ENCODE measurements at places on chromosomes 12 and 14. TPM values are rescaled to one million over a fixed set of nuclear protein-coding genes. Genes with fewer than 3 reads are reported as not detected.

OR4K15 gene
- not detected for total RNA-seq

SLC4A8 gene
- total RNA-seq = 5.1 TPM

ING4 gene
- total RNA-seq = 45.4 TPM

DNAI7 gene
- 0.23 TPM for total RNA-seq

CLEC4C gene
- total RNA-seq = not detected

KRT3 gene
- total RNA-seq = not detected

BDKRB2 gene
- total RNA-seq = 0.11 TPM

TAS2R7 gene
- total RNA-seq = not detected

PRICKLE1 gene
- total RNA-seq = 21.6 TPM

TDRD9 gene
- total RNA-seq = not detected

TAS2R9 gene
- total RNA-seq = not detected

SLCO1A2 gene
- 0.21 TPM for total RNA-seq

A2M gene
- total RNA-seq = 0.85 TPM

PRB2 gene
- 0.42 TPM for total RNA-seq

SMCO2 gene
- total RNA-seq = not detected

AQP5 gene
- 0.49 TPM for total RNA-seq

MIPOL1 gene
- 11.9 TPM for total RNA-seq

TOMM20L gene
- total RNA-seq = not detected

NEUROD4 gene
- total RNA-seq = not detected

PTGER2 gene
- total RNA-seq = 0.19 TPM

ANO2 gene
- 0.21 TPM for total RNA-seq

SDR9C7 gene
- not detected for total RNA-seq

KRT6C gene
- total RNA-seq = not detected

LALBA gene
- not detected for total RNA-seq

CEBPE gene
- total RNA-seq = not detected

CLEC2D gene
- total RNA-seq = 0.49 TPM

KCNMB4 gene
- total RNA-seq = 0.53 TPM

CALCOCO1 gene
- 43.5 TPM for total RNA-seq

CHFR gene
- total RNA-seq = 20.9 TPM

GPX2 gene
- total RNA-seq = not detected

OVCH1 gene
- not detected for total RNA-seq

METTL1 gene
- 27.6 TPM for total RNA-seq

FAM90A1 gene
- 0.61 TPM for total RNA-seq

ULK1 gene
- total RNA-seq = 5.7 TPM

NGB gene
- not detected for total RNA-seq

OTX2 gene
- total RNA-seq = not detected

PLEKHG7 gene
- not detected for total RNA-seq
